ENCODE measurements at places on chromosomes 1 and 21.

- DNase-seq = no peak
Measured at GRCh38 chr1:208040821-208041297, 129.9 kb upstream of the CD34 start.

DNA sequence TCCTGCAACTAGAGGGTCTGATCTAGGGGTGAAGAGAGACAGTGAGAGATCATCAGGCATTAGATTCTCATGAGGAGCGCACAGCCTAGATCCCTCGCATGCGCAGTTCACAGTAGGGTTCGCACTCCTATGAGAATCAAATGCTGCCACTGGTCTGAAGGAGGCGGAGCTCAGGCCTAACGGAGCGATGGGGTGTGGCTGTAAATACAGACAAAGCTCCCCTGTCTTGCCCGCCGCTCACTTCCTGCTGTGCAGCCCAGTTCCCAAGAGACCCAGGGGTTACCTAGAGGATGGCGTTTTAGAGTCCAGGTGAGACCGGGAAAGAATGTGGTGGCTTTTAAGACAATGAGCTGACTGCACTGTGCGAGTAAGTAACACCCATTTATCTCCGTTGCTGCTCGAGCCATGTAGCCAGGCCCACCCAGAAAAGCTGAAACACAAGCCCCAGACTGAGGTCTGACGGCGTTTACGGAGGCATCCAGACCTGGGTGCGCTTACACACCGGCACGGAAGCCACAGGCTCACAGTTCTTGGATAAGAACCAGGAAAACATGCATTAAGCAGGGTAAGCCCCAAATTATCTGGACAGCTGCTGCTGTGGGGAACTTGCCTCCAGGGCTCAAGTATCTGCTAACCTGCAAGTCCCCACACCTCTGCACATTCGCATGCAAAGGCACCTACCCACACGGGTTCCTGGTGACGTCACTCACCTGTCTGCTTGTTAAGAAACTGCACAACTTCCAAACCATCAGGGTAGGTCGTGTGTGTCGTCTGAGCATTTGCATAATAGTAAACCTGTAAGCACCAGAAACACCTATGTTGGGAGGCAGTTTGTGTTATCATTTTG lies 12.5 kb downstream of the TCP10L start:
- no peak for DNase-seq

DNA sequence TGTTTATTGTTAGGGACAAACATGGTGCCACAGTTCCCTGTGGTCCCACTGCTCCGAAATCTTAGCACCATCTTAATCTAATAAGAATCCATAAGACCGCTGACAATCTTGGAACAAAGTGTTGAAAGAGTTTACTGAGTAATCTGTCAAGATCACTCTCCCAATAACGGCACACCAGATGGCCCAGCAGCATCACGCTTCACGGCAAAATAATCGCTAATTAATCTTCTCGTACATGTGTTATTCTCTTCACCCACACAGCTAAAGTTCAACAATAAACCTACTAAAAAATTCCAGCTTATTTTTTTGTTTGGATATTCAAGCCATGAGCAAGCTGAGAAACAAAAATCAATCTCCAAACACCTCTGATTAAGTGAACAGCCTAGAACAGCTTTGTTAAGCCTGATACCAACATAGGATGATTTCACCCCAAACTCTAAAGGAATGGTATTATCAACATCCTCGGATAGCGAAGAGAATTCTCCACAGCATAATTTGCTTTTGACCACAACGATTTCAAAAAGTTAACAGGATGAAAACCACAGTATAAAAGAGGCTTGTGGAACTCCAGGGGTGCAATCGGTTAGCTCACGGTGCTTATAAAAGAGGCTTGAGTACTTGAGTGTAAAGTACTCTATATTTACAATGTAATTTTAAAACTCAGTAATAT lies 329.9 kb upstream of the GREM2 start:
- DNase-seq = no peak

DNA sequence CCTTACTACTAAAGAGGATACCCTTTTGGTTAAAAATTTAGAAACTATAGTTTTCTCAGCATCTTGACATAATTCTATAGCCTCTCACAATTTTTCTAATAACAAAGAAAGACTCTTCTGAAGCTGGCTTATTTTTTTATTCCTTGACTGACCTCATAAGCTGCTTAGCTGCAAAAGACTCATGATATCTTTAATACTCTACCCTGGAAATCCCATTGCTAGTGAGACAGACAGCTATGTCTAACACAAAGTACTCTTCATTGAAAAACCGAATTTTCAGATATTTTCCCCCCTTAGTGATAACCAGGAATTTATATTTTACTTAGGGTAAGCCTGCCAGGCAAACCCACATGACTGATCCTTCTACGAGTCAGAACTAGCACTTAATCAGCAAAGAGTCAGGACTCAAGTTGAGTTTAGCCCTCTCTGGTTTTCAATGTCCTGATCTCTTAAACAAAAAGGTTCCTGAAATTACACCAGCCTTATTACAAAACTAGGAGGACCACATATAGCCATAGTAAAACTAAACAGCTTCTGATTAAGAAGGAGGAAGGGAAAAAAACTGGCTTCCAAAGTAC lies 56.9 kb downstream of the ENAH start:
- no peak for DNase-seq

- DNase-seq = no peak
Measured at GRCh38 chr1:246317332-246318035, 189.6 kb downstream of the SMYD3 start.

GRCh38 chr1:230743899-230744298 lies 3.3 kb upstream of the CAPN9 start:
- no peak for DNase-seq

- no peak for DNase-seq
Measured at GRCh38 chr1:117659550-117660270, 53.9 kb downstream of the TENT5C start.

GRCh38 chr1:96747565-96747964 lies 26.0 kb downstream of the PTBP2 start:
- no peak for DNase-seq

- DNase-seq = no peak
Measured at GRCh38 chr1:5883129-5884048, 108.8 kb downstream of the NPHP4 start.

- DNase-seq = no peak
Measured at GRCh38 chr1:76343356-76343755, 268.8 kb downstream of the ST6GALNAC3 start.

DNA sequence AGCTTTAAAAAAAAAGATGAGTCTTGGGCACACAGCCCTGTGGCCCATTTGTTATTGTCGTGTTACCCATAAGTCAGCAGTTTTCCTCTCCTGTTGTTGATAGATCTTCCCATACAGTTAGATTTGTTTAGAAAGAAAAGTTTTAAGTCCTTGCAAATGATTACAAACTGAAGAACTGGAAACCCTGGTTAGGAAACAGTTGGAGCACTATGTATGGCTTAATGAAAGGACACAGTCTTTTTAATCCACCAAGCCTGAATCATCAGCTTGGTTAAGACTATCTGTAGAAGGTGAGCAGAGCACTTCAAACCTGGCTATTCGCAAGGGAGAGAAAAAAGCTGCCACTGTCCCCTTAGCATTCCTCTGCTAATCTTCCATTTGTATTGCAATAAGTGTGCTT lies 241.0 kb downstream of the DISC1 start:
- no peak for DNase-seq

GRCh38 chr1:185661971-185662370 lies 72.2 kb upstream of the HMCN1 start:
- DNase-seq = no peak

- no peak for DNase-seq
Measured at GRCh38 chr1:169113613-169114119, 7.2 kb downstream of the ATP1B1 start.

- DNase-seq = no peak
Measured at GRCh38 chr1:113949007-113949406, 19.9 kb downstream of the HIPK1 start.

GRCh38 chr1:225449774-225450173 lies 21.9 kb upstream of the LBR start:
- DNase-seq = no peak
